Frontal cortex (tissue), 4 donors: ENCODE measurements at places on chromosomes 2 and 18.

DNA sequence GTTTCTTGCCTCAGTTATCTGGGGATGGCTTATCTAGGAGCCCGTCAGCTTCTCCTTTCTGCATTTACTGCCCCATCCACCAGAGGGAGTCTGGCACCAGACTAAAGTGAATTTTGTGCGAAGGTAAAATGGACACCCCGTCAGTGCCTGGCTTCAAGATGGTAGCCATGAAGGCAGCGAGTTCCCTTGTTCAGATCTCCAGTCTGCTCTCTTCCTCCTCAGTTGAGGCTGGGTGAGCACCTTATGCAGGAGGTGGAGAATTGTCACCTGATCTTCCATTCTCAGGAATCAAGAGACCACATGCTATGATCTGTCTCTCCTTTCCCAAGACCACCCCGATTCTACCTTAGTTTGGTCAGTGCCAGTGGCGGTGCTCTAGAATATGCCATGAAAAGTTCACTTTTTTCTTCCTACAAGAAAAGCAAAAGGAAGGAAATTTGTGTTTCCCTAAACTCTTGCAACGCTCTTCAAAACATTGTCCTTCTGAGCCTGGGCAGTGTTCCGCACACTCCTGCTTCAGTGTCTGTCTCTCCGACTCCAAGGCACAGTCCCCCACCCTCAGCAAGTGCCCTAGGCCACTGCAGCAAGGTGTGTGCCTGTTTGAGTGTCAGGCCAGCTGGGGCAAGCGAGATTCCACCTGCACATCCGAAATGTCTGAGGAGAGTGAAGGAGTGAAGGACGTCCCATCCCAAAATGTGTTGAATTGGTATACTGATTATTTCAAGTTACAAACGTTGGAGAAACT lies 168.6 kb downstream of the SS18 start:
- DNase-seq, result no peak

GRCh38 chr2:159938395-159938794 lies 124.0 kb downstream of the PLA2R1 start:
- no peak for DNase-seq

DNA sequence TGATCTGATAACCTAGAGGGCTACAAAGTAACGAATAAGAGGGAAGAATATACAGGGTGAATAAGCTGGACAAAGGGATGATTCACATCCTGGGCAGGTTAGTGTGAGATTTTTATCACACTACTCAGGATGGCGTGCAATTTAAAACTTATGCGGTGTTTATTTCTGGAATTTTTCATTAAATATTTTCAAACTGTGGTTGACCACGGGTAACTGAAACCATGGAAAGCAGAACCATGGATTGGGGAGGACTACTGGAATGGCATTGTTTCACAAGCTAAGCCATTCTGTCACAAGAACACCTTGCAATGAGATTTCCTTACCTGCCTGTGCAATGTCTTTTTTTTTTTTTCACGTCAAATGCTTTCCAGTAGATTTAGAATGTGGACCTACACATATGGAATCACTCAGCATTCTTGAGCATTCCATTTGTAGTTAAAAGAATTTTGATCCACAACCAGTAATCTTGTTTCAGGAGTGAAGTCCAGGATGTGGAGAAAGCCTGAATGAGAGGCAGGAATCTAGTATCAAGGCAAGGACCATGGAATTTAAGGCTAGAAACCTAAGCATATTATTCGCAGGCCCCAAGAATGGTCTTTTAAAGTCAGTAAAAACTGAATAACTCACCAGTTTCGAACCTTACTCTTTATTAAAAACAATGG lies 8.0 kb upstream of the CDK15 start:
- no peak for DNase-seq

GRCh38 chr2:7432436-7432835 lies 515.2 kb downstream of the RNF144A start:
- DNase-seq, result no peak

DNA sequence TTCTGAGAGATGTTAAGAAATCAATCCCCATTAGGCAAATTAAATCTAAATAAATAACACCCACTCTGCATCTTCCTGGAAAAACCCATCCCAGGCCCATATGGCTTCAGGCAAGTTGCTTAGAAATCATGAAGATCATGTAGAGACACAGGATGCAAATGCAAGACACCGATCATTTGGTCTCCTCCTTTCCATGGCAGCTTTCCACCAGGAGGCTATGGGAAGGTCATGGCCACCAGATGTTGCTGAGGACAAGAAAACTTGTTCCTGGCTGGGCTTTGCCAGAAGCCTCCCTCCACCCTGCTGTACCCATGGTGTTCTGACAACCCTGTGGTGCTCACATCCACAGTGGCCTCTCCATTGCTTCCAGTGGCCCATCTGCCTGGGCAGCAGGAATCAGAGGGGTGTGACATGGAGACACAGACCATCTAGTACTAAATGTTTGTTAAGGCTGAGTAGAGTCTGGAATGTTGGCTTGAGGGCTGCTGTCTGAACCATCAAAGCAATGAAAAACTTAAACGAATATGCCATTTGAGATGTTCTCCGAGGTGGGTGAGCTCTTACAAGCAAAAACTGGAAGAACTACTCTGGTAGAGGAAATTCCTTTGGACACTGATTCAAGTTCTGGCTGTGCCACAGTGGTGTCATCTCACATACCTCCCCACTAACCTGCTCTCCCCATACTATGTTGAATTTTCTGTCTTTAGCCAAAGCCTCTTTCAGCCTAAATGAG lies 293.2 kb downstream of the TNS1 start:
- DNase-seq, result no peak

- no peak for DNase-seq
Observed at GRCh38 chr18:10205151-10205550, 249.3 kb upstream of the APCDD1 start.

DNA sequence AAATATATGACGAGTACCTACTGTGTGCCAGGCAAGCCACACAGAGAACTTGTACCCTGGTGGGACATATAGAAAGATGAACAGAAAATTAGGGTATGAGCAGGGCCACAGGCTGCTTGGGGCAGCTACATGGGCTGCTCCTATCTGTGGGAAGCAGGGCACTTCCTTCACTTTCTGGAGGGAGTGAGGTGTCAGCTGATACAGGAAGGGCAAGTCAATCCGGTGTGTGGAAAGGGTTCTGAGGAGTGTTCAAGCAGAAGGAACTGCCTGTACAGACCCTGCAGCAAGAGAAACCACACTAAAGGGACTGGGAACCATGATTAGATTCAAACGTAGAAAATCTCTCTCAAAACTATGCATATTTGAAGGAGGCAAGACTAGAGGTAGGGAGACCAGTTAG lies 58.6 kb upstream of the BCL11A start:
- DNase-seq, result no peak

GRCh38 chr2:197136452-197136851 lies 174.1 kb downstream of the ANKRD44 start:
- no peak for DNase-seq
